ENCODE measurements at places on chromosomes 2 and 18.

DNA sequence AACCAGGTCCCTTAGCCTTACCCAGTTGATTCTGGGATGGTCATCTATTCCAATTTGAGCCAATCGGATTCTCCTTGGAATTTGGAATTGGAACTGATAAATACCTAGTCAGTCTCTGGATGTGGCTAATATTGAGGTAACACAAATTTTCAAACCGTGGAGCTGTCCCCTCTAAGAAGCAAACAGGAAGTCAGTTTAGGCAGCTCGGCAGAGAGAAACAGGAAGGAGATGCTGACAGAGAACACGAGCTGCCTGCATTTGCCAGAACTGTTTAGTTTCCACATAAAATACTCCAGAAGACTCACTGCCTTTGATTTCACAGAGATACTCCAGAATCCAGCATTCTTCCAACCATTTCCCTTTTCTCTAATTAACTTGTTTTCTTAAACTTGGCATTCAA is 1024.9 kb downstream of the BCL11A start:
- DNase-seq: no peak

DNA sequence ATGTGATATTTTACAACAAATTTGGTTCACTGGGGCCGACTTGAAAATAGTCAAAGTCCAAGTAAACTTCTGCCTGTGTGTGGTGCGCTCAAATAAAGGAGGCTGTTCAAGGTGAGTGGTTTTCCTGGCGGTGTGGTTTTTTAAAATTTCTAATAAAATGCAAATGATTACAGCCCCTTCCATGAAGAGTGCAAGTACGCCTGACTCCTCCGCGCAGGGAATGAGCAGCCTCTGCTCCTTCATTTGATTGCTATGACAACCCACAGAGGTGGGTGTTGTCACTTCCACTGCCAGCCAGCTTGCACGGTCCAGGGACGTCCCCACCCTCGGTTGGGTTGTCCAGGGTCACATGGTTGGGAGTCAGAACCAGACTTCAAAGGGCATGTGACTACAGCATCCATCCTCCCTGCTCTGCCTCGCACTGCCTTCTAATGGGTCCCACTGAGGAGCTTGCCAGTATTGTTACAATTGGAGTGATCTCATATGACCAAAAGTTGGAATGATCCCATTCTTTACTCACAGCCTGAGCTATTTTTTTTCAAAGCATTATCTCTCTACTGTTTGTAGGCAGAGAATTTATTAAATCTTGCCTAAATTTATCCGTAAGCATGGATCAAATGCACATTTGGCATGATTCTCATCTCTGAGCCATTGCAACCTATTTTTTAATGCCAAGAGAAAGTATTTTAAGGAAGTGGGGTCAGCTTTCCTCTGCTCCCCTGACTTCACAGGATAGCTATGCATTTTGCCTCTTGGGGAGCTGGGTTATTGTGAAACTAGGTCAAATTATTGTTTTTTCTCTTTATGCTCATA is 121.3 kb downstream of the AGAP1 start:
- DNase-seq: peak; percentile 62

DNA sequence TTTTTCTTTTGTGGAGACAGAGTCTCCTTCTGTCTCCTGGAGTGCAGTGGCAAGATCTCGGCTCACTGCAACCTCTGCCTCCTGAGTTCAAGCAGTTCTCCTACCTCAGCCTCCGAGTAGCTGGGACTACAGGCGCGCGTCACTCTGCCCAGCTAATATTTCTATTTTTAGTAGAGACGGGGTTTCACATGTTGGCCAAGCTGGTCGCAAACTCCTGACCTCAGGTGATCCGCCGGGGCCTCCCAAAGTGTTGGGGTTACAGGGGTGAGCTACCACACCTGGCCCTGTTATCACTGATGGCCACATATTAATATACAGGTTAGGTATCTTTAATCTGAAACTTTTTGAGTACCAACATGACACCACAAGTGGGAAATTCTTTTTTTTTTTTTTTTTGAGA is 3.4 kb downstream of the MRPL35 start:
- DNase-seq: no peak

GRCh38 chr2:12862541-12862940 is 145.8 kb downstream of the TRIB2 start:
- DNase-seq: no peak

GRCh38 chr18:75204732-75205513 is 4.0 kb downstream of the PTGR3 start:
- DNase-seq: peak; percentile 53

GRCh38 chr2:19614066-19614465 is 255.6 kb upstream of the OSR1 start:
- no peak for DNase-seq

DNA sequence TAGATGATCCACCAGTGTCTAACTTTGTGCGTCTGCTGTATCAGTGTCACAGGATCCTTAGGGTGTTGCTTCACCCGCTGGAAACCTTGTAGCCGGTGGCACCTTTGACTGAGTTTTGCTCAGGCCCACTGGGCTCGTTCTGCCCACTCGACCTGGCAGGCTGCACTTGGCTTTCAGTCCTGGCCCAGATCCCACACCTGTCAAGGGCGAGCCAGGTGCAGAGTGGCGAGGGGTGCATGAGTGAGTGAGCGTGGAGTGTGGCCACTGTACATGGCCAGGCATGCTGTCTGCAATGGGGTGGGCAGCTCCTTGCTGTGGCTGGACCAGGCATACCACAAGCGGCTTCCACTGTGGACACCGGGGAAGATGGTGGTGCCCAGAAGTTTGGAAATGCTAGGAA is 179.0 kb downstream of the FAM210A start:
- no peak for DNase-seq

GRCh38 chr2:217489145-217489960 is 513.4 kb downstream of the TNS1 start:
- no peak for DNase-seq

GRCh38 chr2:235486729-235487128 is 7.1 kb upstream of the AGAP1 start:
- no peak for DNase-seq

- DNase-seq: no peak
Measured at GRCh38 chr2:36805635-36806224, 109.2 kb downstream of the VIT start.

DNA sequence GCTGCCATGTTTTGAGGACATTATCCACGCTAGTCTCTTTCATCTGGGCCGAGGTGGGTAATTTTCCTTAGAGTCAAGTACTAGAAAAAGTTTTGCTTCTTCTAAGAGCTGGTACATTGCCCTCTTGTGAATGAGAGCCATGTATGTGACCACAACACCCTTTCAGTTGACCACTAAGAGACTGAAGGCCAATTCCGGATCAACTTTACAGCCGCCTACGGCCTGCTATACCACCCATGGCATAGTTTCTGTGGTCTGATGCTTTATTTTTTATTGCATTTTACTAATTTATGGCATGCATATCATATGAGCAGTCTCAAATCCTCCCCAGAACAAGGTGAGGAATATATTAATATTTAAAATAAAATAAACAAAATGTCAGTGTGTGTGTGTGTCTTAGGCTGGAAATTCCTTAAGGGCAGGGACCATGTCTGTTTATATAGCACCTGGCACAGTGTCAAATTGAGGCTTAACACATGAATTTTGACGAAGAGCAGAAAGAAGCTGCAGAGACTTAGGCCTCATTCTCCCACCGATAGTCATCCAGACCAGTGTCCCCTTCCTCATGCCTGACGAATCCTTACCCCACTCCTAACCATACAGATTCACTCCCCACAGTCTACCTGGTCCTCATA is 35.4 kb downstream of the PSD4 start:
- DNase-seq: no peak

- DNase-seq: no peak
Measured at GRCh38 chr2:97870396-97870843, 125.3 kb downstream of the TMEM131 start.

DNA sequence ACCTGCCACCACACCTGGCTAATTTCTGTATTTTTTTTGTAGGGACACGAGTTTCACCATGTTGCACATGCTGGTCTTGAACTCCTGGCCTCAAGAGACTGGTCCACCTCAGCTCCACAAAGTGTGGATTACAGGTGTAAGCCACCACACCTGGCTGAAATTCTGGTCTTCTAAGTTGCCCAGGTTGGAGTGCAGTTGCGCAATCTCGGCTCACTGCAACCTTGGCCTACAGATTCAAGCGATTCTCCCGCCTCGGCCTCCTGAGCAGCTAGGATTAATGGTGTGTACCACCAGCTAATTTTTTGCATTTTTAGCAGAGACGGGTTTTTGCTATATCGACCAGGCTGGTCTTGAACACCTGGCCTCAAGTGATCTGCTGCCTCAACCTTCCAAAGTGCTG is 5.6 kb downstream of the POLR2D start:
- DNase-seq: no peak

DNA sequence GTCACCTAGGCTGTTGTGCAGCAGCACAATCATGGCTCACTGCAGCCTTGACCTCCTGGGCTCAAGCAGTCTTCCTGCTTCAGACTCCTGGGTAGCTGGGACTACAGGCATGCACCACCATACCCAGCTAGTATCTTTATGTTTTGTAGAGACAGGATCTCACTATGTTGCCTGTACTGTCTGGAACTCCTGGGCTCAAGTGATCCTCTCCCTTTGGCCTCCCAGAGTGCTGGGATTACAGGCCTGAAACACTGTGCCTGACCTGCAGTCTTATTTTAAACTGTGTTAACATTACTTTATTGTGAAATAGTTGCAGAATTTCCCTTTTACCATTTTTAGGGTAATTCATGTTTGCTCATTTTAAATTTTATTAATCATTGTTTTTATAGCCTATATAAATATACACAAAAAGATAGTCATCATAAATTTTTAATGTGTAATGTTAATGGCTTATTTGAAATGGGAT is 24.6 kb downstream of the EML4 start:
- no peak for DNase-seq

DNA sequence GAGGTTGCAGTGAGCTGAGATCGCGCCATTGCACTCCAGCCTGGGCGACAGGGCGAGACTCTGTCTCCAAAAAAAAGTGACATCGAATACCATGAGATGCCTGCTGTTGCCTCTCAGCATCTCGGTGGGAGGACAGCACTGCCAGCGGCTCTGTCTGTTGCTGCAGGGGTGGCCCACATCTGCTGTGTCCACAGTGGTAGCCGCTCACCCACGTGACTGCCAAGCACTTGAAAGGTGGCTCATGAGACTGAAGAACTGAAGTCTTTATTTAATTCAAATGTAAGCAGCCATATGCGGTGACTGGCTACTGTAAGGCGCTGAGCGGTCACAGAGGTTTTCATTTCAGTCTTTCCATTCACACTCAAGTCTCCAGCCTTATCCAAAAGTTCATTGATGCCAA is 25.8 kb downstream of the IMPA2 start:
- no peak for DNase-seq

- peak; percentile 84 for DNase-seq
Measured at GRCh38 chr2:231925303-231926179, 655 bp downstream of the NPPC start.

GRCh38 chr2:238905644-238906043 is 57.8 kb downstream of the TWIST2 start:
- DNase-seq: no peak

- DNase-seq: no peak
Measured at GRCh38 chr18:22309191-22309590, 108.5 kb downstream of the CTAGE1 start.

GRCh38 chr2:67322353-67323001 is 74.7 kb upstream of the ETAA1 start:
- no peak for DNase-seq

DNA sequence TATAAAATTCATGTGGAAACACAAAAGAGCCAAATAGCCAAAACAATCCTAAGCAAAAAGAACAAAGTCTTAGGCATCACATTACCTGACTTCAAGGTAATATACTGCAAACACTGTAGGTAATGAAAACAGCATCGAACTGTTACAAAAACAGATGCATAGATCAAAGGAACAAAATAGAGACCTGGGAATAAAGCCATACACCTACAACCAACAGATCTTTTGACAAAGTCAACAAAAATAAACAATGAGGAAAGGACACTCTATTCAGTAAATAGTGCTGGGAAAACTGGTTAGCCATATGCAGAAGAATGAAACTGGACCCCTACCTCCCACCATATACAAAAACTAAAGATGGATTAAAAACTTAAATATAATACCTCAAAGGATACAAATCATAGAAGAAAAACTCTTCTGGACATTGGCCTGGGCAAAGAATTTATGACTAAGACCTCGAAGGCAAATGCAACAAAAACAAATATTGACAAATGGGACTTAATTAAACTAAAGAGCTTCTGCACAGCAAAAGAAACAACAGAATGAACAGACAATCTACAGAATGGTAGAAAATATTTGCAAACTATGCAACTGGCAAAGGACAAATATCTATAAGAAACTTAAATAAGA is 218.0 kb downstream of the PHLPP1 start:
- no peak for DNase-seq

GRCh38 chr18:74244554-74244953 is 47.2 kb downstream of the CYB5A start:
- no peak for DNase-seq

DNA sequence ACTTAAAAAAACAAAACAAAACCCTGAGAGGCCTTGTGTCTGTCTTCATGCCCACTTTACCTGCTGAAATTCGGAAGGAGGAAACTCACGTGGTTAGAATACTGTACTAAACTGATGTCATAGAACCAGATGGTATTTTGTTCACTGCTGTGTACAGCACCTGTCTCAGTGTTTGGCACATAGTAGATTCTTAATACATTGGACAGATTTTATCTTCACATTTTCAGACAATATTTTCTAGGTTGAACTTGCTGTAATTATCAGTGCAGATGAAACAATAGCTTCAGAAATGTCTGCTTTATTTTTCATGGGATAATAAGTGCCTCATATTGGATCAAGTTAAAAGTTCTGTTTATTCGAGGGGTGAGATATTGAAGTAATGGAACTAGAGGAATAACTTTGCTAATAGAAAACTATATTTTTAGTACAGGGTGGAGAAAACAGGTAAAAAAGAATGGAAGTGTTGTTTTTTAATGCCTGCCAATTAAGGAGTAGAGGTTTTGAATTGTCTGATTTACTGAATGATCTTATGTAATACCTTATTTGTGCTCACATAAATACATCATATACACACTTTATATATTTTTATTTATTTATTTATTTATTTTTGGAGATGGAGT is 23.7 kb downstream of the DDX1 start:
- no peak for DNase-seq

DNA sequence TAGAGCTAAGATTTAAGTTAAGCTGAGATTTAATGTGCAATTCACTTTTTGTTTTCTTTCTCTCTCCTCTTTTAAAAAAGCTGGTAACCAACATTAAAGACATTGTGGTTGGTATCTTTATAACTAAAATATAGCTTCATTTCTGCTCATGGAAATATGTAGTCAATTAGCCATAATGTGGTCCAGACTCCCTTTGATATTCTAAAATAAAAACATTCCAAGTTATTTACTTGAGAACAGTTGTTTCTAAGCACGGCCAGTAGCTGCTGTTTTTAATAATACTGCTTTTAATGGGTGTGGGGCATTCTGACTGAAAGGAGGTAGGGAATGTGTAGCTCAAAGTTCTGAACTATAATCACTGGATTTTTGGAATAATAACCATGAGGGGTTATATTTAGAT is 183.3 kb upstream of the FBXO11 start:
- no peak for DNase-seq
